Right cardiac atrium (tissue), 5 donors: ENCODE measurements at places on chromosomes 11 and 22. TPM values are rescaled to one million over a fixed set of nuclear protein-coding genes. Genes with fewer than 3 reads are reported as not detected.

- DNase-seq, result no peak
These were observed 3.7 kb upstream of the XKR3 start for GRCh38 chr22:16828876-16829275.

KCTD14 gene
- polyA plus RNA-seq, result 0.36 TPM

FGF4 gene
- polyA plus RNA-seq, result not detected

DNA sequence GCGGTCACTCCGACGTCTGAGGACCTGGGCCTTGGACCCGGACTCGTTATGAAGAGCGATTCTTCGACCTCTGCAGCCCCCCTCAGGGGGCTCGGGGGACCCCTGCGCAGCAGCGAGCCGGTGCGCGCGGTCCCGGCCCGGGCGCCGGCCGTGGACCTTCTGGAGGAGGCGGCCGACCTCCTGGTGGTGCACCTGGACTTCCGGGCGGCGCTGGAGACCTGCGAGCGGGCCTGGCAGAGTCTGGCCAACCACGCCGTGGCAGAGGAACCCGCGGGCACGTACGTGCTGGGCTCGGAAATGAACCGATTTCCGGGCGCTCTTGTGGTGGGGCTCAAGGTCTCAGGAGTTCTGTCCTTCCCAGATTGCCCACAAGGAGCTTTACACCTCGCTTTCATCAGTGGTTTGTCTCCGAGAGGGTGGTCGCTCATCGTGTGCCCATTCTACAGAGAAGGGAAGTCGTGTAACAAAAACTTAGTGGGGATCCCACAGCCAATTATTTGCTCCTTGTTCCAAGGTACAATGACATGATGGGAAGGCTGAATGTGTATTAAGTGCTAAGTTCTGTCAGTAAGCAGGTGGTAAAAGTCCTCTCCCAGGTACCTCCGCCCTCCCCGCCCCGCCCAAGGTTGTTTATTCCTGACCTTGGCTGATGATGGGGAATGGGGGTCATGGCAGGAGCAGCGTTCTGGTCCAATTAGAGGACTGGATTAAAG, 695 bp downstream of the PEX26 start:
- peak; percentile 46 for DNase-seq

DNA sequence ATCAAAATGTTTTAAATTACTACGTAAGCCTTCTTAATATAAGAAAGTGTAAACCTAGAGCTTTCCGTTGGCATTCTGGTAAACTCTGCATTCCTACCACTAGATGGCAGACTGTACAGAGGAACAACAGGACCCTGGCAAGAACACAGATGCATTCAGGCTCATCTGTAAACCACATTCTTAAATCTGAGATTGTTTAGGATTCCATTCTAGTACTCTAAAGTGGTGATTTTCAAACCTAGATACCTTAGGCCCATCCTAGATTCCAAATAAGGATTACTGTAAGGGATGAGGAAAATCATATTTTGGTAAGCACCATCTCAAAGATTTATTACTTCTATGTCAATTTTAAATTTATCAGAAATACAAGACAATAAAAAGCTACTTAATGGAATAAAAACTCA, 26.9 kb downstream of the PICALM start:
- no peak for DNase-seq

- DNase-seq, result peak; percentile 16
These were observed 203.1 kb downstream of the BRD1 start for GRCh38 chr22:49624421-49625177.

- DNase-seq, result peak; percentile 74
These were observed 34.9 kb downstream of the RSPH14 start for GRCh38 chr22:23106906-23107367.

OR4D5 gene
- polyA plus RNA-seq, result not detected

- no peak for DNase-seq
These were observed 1.5 kb upstream of the SLC6A5 start for GRCh38 chr11:20597680-20598484.

SAA4 gene
- not detected for polyA plus RNA-seq

- DNase-seq, result peak; percentile 39
These were observed 684 bp downstream of the TNFRSF13C start for GRCh38 chr22:41925783-41926460.

DNA sequence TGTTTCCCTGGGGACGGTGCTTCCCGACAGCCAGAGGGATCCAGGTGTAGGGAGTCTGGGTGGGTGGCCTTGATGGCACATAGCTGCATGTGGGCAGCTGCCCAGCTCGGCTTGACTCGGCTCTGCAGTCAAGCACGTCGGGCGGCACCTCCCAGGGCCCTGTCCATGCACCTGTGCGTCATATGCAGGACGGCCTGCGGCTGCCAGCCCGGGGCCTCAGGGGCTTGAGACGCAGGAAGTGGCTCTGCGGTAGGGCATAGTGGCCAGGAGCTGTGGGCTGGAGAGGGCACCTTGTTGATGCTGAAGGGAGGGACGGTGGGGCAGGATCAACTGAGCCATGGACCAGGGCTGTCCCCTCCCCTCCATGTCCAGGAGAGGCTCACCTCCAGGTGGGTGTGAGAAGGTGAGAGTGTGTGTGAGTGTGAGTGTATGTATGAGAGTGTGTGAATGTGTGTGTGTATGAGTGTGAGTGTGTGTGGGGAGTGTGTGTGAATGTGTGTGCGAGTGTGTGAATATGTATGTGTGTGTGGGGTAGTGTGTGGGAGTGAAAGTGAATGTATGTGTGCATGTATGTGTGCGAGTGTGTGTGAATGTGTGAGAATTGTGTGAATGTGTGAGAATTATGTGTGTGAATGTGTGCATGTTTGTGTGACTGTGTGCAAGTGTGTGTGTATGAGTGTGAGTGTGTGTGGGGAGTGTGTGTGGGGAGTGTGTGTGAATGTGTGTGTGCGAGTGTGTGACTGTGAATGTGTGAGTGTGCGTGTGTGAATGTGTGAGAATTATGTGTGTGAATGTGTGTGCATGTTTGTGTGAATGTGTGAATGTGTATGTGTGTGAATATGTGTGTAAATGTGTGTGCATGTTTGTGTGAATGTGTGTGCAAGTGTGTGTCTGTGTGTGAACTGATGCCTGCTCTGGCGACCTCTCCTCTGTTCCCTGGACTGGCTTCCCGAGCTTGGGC, 5.7 kb upstream of the SUN2 start:
- no peak for DNase-seq

GRCh38 chr22:28600546-28601143, 79.0 kb downstream of the TTC28 start:
- no peak for DNase-seq

- peak; percentile 74 for DNase-seq
These were observed 869 bp upstream of the EIF4ENIF1 start for GRCh38 chr22:31490496-31490925.

DNA sequence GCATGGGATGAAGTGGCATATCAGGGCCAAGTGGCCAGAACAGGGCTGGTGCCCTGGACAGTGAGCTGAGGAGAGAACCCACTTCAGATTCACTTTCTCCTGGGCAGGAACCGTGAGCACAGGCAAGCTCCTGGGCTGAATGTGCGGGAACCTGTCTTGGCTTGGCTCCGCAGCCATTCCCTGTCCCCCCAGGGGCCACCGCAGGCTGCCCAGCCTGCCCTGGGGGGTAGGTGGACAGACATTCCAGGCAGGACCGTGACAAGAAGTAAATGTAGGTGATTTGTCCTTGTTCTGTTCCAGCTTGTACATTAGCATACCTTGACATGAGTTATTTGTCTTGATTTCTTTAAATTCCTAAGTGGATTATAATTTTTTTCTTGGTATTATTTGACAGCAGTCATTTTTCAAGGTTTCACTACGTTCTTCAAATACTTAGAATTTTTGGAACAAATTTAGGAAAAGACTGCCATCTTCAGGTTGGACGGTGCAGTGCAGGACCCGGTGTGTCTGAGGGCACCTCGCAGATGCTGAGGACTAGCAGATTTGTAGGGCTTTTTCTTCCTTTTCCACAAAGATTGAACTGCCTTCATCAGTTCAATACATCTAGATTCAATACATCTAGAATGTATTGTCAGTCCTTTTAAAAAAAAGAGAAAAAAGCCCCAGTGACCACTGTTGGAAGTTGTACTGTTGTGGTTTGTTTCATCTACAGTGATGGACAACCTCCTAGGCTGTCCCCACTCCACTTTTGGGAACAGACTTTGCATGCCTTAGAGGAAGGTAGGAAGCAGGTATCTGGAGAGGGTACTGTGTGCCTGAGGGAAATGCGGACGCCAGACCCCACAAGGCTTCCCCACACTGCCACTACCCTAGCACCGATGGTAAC, 115.1 kb upstream of the RASSF10 start:
- peak; percentile 79 for DNase-seq

- DNase-seq, result no peak
These were observed 90.3 kb upstream of the MTMR2 start for GRCh38 chr11:96014217-96014616.

- DNase-seq, result no peak
These were observed 52.1 kb downstream of the ALG9 start for GRCh38 chr11:111819161-111819828.

GRCh38 chr22:23684561-23685031, 6.2 kb upstream of the RGL4 start:
- DNase-seq, result no peak

ASPHD2 gene
- polyA plus RNA-seq, result 0.05 TPM

GRCh38 chr11:33147559-33147958, 13.7 kb downstream of the CSTF3 start:
- no peak for DNase-seq

TCP11L1 gene
- 4.3 TPM for polyA plus RNA-seq

C22orf15 gene
- not detected for polyA plus RNA-seq

GRCh38 chr22:40156001-40156516, 21.7 kb upstream of the TNRC6B start:
- no peak for DNase-seq

- no peak for DNase-seq
These were observed 48.9 kb upstream of the KIRREL3 start for GRCh38 chr11:127049486-127049885.

DNA sequence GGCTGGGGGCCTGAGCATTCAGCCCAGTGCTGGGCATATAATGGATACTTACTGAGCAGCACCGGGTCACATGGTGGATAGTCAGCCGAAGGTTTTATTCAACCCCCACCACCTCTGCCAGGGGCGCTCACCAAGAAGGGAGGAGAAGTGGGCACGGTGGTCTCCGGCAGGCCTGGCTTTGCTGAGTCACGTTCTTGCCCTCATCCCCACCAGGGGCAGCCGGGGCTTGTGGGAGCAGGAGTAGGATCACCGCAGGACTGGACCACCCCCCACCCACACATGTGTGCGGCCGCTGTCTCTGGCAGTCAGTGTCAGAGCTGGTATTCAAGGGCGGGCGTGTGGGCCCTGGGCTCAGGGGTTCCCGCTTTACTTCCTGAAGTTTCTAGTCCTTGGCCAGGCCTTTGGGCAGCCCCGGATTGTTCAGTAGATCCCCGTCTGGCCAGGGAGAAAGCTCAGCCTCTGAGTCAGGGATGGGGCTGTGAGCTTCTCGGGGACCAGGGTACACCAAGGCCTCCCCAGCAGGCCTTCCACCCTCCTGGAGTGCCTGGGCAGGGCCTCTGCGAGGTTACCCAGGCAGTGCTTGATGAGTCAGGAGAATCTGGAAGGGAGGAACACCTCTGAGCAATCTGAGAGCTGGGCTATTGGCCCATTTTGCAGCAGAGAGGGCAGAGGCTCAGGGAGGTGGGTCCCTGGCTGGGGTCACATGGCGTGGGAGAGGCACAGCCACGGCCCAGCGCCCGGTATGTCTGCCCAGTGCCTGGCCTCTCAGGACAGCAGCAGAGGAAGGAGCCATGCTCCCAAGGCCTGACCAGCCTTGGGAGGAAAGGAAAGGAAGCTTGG, 60.6 kb downstream of the RTL6 start:
- DNase-seq, result no peak

- no peak for DNase-seq
These were observed 2.8 kb upstream of the RPS19BP1 start for GRCh38 chr22:39535357-39535725.

GRCh38 chr11:103086461-103086860, 5.5 kb downstream of the DCUN1D5 start:
- DNase-seq, result no peak

DNA sequence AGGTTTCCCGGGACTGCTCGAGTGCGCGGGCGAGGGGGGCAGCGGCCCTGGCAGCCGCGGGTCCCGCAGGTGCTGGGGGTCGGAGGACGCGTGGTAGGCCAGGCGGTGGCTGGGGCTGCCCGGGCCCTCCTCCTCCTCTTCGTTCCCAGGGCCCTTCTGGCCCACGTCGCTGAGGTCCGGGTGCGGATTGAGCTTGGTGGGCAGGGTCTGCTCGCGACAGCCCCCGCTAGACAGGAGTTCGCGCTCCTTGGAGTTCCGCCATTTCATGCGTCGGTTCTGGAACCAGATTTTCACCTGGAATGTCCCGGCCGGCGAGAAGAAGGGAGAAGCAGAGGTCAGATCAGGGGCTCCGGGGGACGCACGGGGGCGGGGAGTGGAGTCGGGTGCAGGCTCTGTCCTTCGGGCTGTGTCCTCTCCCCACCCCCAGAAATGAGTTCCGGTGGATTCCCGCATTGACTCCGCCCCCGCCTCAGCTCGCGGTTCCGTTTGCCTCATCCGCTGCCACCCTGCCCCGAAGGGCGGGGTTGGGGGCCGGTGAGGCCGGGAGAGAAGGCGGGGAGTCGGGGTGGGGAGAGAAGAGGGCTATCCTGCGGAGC, 3.9 kb downstream of the DBX1 start:
- no peak for DNase-seq

XNDC1N gene
- polyA plus RNA-seq, result 3.1 TPM

TYR gene
- polyA plus RNA-seq, result not detected

C11orf91 gene
- not detected for polyA plus RNA-seq

SPI1 gene
- 5.9 TPM for polyA plus RNA-seq

GRCh38 chr11:17161515-17161914, 46.3 kb downstream of the PIK3C2A start:
- DNase-seq, result no peak
